ENCODE measurements at places on chromosomes 5 and 9.

DNA sequence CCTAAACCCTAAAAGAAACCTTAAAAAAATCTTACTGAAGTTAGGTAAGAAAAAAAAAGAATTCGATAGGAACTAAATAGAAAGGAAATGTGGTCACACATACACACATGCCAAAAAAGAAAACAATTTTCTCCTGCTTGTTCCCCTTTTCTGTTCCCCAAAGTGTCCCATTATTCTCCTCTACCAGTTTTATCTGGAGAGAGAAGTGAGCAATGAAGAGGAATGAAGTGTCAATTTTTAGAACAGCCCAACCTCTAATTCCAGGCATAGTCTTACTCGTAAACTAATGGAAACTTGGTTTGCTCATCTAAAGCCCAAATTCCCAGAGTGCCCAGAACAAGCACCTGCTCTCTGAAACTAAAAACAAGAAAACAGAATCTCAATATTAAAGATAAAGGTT lies 26.1 kb downstream of the AP3B1 start:
- DNase-seq = no peak

- no peak for DNase-seq
Observed at GRCh38 chr5:80466669-80467485, 21.0 kb upstream of the FAM151B start.

- no peak for DNase-seq
Observed at GRCh38 chr9:15086778-15087324, 176.6 kb upstream of the FREM1 start.

- no peak for DNase-seq
Observed at GRCh38 chr9:10015755-10016154, 597.0 kb downstream of the PTPRD start.

- DNase-seq = no peak
Observed at GRCh38 chr5:13572163-13572562, 372.3 kb downstream of the DNAH5 start.

DNA sequence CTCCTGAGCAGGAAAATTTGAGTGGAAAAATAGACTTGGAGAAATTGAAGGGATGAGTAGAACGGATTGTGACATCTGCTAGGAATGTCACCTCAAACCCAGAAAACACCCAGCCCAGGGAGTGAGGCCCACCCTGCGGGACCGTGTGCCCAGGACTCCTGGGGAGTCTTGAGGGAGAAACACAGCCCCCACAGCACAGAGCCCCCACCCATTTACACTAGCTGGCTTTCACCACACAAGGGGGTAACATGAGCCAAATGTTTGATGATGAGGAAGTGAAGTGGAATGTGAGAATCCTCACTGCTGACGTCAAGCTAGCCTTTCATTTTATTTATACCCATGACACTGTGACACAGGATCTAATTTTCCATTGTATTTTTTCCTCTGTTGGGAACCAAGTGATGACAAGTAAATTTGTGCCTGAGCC lies 42.8 kb upstream of the PDE8B start:
- no peak for DNase-seq
